ENCODE measurements at places on chromosomes 7 and 10. TPM values are rescaled to one million over a fixed set of nuclear protein-coding genes. Genes with fewer than 3 reads are reported as not detected.

The HYAL4 gene
- 0.17 TPM for total RNA-seq

The PUS7 gene
- total RNA-seq = 20.4 TPM

The CDC14C gene
- 0.17 TPM for total RNA-seq

The CNTNAP2 gene
- 0.15 TPM for total RNA-seq

The ZNF736 gene
- total RNA-seq = 9.4 TPM

The GOLGA7B gene
- total RNA-seq = not detected

The ANKRD22 gene
- total RNA-seq = not detected

The CACNA2D1 gene
- 54.1 TPM for total RNA-seq

The LLCFC1 gene
- total RNA-seq = not detected

The PRRT4 gene
- not detected for total RNA-seq

The ODAD2 gene
- total RNA-seq = under 0.01 TPM

The ITGB8 gene
- total RNA-seq = 25.0 TPM

The NXPH1 gene
- not detected for total RNA-seq

The SCART1 gene
- total RNA-seq = 3.0 TPM

The CPA2 gene
- total RNA-seq = not detected

The ZNF138 gene
- total RNA-seq = 2.2 TPM

The PKD2L1 gene
- not detected for total RNA-seq

The MICALL2 gene
- 23.6 TPM for total RNA-seq

The KLF14 gene
- total RNA-seq = under 0.01 TPM

The FLNC gene
- total RNA-seq = 462 TPM

The CD36 gene
- total RNA-seq = 2.5 TPM

The UBE2H gene
- 75.9 TPM for total RNA-seq

The ACBD7 gene
- total RNA-seq = 0.99 TPM

The CREB5 gene
- total RNA-seq = 48.1 TPM

The FRA10AC1 gene
- 11.3 TPM for total RNA-seq

The OR2A5 gene
- total RNA-seq = not detected

The FBXO24 gene
- 0.33 TPM for total RNA-seq

The CISD1 gene
- total RNA-seq = 14.6 TPM

The DKK1 gene
- 71.0 TPM for total RNA-seq

The IMMP2L gene
- total RNA-seq = 10.8 TPM

The MRC1 gene
- total RNA-seq = under 0.01 TPM

The DGKB gene
- 0.15 TPM for total RNA-seq

The SPDYE16 gene
- 0.33 TPM for total RNA-seq

Measured in smooth muscle cell of trachea (primary cell).